ENCODE measurements at places on chromosomes 5 and 9. TPM values are rescaled to one million over a fixed set of nuclear protein-coding genes. Genes with fewer than 3 reads are reported as not detected.
A peak's percentile ranks its signal among the peaks of the same experiment; 100 is the strongest.

GRCh38 chr5:132746954-132747615 lies at the start of gene CCNI2:
CCNI2 (plus strand) TSS chr5:132747426; CDS start chr5:132747496, 70 bp downstream.
- peak; percentile 14 for DNase-seq

ORM2 gene
- not detected for total RNA-seq

DNA sequence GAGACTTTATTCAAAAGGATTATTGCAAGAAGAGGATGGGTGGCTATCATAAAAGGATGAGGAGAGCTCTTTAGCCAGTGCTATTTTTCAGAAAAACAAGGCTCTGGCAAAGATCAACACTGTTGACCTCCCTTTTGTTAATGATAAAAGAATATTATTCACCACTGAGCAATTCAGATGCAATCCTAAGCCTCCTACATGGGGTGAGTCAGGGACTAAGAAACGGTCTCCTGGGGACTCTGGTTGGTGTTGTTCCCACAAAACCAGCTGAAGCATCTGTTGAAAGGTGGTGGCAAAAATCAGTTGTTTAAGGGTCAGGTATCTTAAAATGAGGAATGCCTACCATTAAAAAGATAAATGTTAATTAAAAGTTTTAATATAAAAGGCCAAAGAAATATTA lies 7.7 kb upstream of the GCNT1 start:
- no peak for DNase-seq

CMYA5 gene
- total RNA-seq: 0.73 TPM

- DNase-seq: no peak
Observed at GRCh38 chr5:150172145-150172544, 5.6 kb downstream of the CDX1 start.

SLC35A4 gene
- 99.4 TPM for total RNA-seq

- DNase-seq: no peak
Observed at GRCh38 chr5:123359454-123360200, 63.6 kb downstream of the CEP120 start.

DNA sequence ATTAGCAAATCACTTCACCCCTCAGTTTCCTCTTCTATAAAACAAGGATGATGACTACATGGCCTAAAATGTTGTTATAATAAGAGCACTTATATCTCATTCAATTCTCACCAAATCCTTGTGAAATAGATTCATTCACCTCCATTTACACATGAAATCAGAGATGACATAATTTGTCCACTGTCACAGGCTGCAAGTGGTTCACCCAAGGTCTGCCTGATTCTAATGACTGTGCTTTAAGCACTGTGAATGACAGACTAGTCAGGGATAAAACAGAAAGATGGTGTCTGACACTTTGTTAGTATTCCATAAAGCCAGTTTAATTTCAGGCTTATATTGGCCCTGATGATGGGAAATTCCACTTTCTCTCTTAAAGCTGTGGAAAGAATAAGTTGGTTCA lies 209.5 kb downstream of the MAPKAP1 start:
- no peak for DNase-seq

DNA sequence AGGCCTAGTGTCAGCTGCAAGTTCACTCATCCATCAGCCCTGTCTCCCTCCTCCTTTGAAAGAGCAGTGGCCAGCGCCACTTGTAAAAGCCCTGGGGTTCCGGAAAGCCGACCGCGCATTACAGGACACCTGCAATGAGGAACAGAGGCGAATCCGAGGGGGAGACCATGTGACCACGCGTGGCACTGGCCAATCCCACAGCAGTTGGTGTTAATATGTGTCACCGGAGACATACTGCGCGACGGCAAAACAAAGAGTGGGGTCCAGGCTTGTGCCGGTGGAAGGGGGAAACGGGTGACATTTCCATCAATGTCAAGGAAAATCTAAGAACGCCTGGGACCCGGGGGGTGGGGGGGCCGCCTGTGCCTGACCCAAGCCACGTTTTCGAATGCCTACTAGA lies 480.8 kb downstream of the SPATA31A7 start:
- DNase-seq: no peak

VAV2 gene
- total RNA-seq: 47.0 TPM

DNA sequence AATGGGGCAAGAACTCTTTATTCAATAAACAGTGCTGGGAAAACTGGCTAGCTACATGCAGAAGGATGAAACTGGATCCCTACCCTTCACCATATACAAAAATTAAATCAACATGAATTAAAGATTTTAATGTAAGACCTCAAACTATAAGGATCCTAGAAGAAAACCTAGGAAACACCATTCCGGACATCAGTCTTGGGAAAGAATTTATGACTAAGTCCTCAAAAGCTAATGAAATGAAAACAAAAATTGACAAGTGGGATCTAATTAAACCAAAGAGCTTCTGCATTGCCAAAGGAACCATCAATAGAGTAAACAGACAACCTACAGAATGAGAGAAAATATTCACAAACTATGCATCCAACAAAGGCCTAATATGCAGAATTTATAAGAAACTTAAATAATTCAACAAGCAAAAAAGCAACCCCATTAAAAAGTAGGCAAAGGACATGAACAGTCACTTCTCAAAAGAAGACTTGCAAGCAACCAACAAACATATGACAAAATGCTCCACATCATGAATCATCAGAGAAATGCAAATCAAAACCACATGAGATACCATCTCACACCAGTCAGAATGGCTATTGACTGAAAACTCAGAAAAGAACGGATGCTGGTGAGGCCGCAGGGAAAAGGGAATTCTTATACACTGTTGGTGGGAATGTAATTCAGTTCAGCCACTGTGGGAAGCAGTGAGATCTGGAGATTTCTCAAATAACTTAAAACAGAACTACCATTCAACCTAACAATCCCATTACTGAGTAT lies 104.3 kb upstream of the MAP3K1 start:
- no peak for DNase-seq

CATSPER3 gene
- 0.54 TPM for total RNA-seq

- DNase-seq: no peak
Observed at GRCh38 chr5:5826911-5827310, 404.4 kb downstream of the ICE1 start.

TMEM232 gene
- total RNA-seq: 3.0 TPM

- no peak for DNase-seq
Observed at GRCh38 chr5:71631070-71631469, 43.9 kb downstream of the MCCC2 start.

DNA sequence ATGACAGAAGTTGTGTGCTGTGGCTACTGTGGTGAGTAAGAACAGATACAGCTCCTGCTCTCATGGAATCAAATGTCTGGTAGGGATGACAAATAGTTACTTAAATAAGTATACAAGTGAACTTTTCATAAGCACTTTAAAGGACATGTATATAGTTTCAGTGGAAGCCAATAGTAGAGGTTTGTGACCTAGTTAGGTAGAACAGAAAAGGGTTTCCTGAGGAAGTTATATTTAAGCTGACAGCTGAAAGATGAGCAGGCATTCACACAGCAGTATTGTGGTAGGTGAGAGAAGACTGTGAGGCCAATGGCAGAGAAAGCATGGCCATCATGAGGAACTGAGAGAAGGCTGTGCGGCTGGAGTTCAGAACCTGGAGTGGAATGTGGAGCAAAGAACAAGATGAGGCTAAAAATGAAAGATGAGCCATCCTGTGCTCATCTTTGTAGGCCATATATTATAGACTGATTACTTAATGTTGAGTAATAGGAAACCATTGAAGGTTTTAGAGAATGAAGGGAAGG lies 15.4 kb downstream of the FAM174A start:
- no peak for DNase-seq

DNA sequence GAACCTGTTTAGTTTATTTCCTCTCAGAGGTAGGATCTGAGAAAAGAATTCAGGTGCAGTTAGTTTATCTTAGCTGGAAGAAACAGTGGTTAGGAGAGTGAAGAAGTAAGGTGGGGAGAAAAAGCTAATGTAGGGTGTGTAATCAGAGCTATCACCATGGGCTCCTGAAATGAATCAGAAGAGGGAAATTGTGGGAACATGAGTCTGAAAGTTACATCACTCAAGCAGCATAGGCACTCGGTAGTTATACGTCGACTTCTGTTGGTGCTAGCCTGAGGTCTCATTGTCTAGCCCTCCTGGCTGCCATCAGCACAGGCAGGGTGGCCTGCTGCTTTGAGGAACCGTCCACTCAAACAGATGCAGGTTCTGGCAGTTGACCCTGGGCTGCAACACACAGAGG lies 56.7 kb upstream of the NPR3 start:
- no peak for DNase-seq

DNA sequence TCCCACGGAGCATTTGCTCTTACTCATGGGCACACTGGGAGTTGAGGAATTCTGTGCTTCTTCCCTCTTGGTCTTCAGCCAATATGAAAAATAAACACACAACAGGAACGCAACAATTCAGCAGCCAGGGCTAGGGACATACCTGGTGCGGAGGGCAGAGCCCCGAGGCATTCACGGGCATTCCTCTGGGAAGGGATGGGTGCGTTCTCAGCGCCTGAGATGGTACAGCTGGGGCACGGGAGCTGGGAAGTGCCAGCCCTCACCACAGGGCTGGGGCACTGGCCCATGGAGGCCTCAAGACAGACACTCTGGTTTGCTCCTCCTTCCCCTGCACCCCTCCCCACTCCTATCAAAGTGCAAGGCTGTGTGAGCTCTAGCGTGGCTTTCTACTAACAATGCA lies 2.1 kb downstream of the SLC6A3 start:
- no peak for DNase-seq

DNA sequence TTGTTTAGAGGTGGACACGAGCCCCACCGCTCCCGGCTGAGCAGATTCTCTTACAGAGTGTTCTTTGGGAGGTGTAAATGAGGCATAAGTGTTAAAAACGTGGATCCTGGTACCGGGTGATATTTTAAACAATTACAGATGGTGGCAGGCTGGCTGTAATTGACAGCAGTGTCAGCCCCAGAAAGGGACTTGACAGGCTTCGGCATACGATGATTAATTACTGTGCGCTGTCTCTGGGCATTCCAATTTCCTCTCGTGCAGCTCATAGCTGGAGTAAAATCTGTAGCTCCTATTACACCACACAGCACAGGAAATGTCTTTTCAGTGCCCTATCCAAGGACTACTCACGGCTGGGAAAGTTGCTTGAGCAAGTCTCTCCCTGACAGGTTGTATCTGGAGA lies 305.4 kb upstream of the IRX2 start:
- DNase-seq: no peak

PCDHB13 gene
- total RNA-seq: 3.6 TPM

- no peak for DNase-seq
Observed at GRCh38 chr9:120938851-120939250, 12.3 kb upstream of the TRAF1 start.

KCNT1 gene
- not detected for total RNA-seq

DNA sequence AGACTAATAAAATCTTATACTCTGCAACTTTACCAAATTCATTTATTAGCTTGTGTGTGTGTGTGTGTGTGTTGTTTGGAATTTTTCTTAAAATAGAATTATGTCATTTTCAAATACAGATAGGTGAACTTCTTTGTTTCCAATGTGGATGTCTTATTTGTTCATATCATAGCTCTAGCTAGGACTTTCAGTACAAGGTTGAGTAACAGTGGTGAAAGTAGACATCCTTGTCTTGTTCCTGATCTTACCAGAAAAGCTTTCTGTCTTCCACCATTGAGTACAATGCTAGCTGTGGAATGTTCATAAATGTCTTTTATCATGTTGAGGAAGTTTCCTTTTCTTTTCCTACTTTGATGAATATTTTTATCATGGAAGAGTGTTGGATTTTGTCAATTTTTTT lies 74.8 kb downstream of the CCDC192 start:
- no peak for DNase-seq

GRCh38 chr9:89592963-89593726 lies 11.7 kb upstream of the GADD45G start:
- peak; percentile 32 for DNase-seq

DNA sequence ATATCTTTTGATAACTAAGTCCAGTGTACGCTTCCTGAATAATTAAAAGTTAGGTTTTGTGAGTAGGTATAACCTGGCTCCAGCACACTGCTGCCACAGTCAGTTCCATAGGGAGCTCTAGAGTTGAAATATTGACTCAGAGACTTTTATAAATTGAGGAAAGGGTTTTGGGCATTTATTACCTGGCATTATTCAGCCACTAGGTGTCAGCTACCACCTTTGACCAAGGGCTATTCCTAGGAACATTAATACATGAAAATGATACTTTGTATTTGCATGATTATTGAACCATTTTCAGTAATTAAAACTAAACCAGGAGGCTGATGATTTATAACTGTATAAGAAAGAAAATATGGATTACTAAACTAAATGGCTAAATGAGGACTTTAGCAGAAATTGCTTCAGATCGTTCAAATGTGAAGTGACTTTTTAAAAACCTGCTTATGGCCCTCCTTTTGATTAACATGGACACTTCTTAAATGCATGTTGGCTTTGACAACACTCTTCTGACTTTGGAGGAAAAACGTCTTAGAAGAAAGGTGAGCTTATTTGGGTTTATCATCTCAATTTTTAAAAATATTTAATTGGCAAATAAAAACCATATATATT lies 83.0 kb downstream of the SMC2 start:
- no peak for DNase-seq

- no peak for DNase-seq
Observed at GRCh38 chr5:150242251-150242894, 47.2 kb downstream of the CAMK2A start.

GRCh38 chr5:122129306-122129705 lies at the start of gene ZNF474:
ZNF474 (plus strand) TSS chr5:122129546; CDS start chr5:122151991, 22,445 bp downstream.
- DNase-seq: peak; percentile 3

DNA sequence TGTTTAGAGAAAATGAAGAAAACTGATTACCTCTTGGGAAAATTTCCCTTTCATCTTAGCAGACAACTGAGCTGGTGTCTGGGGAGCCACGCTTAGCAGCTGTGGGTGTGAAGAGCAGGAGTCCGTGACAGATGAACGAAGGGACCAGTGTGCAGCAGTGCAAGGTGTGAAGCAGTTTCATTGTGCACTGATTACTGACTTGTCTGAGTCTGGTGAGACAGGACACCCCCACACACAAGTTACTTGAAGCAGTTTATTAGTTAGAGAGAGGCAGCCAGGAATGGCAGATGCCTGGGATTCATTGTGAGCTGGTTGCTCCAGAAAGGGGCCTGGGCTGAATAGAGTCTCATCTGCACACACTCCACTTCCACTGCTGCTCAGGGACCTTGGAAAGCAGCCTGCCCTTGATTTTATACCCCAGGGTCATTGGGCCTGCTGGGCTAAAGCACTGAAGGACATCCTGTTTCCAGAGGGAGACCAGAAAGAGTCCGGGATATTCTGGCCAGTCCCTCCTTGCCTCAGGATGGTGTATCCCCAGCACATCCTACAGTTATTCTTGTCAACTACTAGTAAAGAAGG lies 47.4 kb downstream of the FBXL7 start:
- no peak for DNase-seq

- no peak for DNase-seq
Observed at GRCh38 chr5:154273028-154273617, 82.6 kb downstream of the GALNT10 start.

- DNase-seq: no peak
Observed at GRCh38 chr5:40879163-40879942, 29.9 kb upstream of the C7 start.
